Activated CD4-positive, CD25-positive, alpha-beta regulatory T cell (primary cell): ENCODE measurements at places on chromosomes 3 and 15.

DNA sequence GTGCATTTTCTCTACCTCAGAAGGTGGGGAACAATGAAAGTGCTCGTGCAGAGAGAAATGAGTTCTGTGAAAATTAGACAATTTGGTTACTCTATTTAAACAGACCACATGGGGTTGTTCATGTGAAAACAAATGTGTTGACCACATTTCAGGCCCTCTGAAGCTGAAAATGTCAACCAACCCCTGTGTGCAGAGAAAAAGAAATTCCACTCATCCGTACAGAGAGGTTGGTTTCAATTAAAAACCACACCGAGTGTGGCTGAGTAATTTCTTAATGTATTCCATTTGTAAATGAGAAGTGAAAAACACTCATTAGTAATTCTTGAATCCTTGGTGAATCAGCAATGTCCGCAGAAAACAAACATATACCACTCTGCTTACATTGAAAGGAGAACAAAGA lies 46.9 kb upstream of the SLC7A14 start:
- no peak for DNase-seq

- DNase-seq, result no peak
Measured at GRCh38 chr15:40430271-40430805, 10.4 kb upstream of the BAHD1 start.

DNA sequence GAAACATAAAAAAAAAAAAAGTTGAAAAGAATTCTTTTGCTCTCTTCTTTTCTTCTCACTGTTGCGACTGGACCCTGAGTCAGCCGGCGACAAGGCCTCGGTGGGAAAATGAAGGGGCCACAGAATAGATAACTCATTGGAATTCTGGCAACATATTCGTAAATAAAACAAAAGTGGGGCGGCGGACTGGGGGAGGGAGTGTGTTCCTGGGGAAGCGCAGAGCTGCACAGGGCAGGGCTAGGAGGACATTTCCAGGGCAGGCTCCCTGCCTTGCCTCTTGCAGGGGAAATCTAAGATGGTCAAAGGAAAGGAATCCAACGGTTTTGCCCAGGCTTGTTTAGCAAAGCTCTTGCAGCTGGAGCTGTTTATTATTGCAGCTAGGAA lies 1042.8 kb upstream of the NR2F2 start:
- no peak for DNase-seq

GRCh38 chr15:73153447-73153846 lies 101.2 kb downstream of the NEO1 start:
- no peak for DNase-seq

GRCh38 chr3:15653321-15653720 lies 51.8 kb downstream of the BTD start:
- no peak for DNase-seq

- no peak for DNase-seq
Measured at GRCh38 chr3:149037684-149038083, 46.3 kb downstream of the GYG1 start.

GRCh38 chr15:66994927-66995656 lies 70.3 kb upstream of the SMAD3 start:
- no peak for DNase-seq

- no peak for DNase-seq
Measured at GRCh38 chr3:98954242-98954641, 52.7 kb upstream of the DCBLD2 start.

DNA sequence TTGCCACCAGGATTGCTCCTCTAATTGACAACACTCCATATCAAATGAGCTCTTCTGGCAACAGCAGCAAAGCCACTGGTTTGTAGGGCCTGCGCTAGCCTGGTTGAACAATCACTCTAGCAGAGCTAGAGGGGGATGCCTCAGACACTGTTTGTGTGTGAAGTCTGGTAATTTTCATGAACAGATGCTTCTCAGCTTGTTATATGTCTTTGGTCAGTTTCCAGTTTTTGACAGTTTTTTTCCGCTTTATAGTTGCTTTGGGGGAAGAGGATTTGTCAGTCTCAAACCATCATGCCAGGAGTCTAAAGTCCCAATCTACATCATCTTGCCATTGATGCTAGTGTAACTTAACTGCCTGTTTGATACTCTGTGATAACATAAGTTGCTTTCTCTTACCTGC lies 136.0 kb downstream of the HCN4 start:
- DNase-seq, result no peak

- no peak for DNase-seq
Measured at GRCh38 chr3:172800156-172800555, 49.6 kb downstream of the ECT2 start.
